ENCODE measurements at places on chromosomes 3 and 15. TPM values are rescaled to one million over a fixed set of nuclear protein-coding genes. Genes with fewer than 3 reads are reported as not detected.

PIF1 gene
- 6.3 TPM for total RNA-seq

ZFAND6 gene
- total RNA-seq = 103 TPM

BLOC1S6 gene
- 98.5 TPM for total RNA-seq

GABRB3 gene
- total RNA-seq = 1.3 TPM

TUSC7 gene
- not detected for total RNA-seq

TSEN2 gene
- total RNA-seq = 13.9 TPM

NAALADL2 gene
- 13.9 TPM for total RNA-seq

FBXO40 gene
- total RNA-seq = not detected

GFM1 gene
- total RNA-seq = 46.0 TPM

TLR9 gene
- 0.23 TPM for total RNA-seq

GOLGA8J gene
- total RNA-seq = not detected

NDUFB4 gene
- total RNA-seq = 38.6 TPM

PDZRN3 gene
- total RNA-seq = 26.0 TPM

ROPN1 gene
- total RNA-seq = not detected

GP9 gene
- total RNA-seq = not detected

FRMD4B gene
- 0.83 TPM for total RNA-seq

MUC20 gene
- 0.20 TPM for total RNA-seq

CAMKV gene
- not detected for total RNA-seq

LRIG1 gene
- 165 TPM for total RNA-seq

COL8A1 gene
- 133 TPM for total RNA-seq

C3orf85 gene
- total RNA-seq = not detected
